ENCODE measurements at places on chromosomes 7 and 10.

GRCh38 chr7:141209454-141209853 lies 135.6 kb downstream of the TMEM178B start:
- no peak for DNase-seq

GRCh38 chr10:78997635-78998618 lies 70.8 kb upstream of the ZMIZ1 start:
- no peak for DNase-seq

DNA sequence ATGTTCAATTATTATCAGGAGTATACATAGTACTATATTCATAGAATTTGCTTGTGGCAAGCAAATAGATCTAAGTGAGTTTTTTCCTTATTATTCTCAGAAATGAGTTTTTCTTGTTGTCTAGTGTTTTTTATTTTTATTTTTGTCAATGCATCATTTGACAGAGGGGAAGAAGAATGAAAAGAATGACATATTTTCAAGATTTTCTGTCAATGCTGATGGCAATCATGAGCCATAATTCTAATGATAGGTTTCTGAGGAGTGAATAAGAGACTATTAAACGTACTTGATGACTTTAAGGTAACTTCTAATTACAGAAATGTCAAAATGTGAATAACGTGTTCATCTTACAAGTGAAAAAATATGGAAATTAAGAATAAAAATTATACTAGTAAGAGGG lies 144.6 kb upstream of the CSTF2T start:
- DNase-seq: no peak

DNA sequence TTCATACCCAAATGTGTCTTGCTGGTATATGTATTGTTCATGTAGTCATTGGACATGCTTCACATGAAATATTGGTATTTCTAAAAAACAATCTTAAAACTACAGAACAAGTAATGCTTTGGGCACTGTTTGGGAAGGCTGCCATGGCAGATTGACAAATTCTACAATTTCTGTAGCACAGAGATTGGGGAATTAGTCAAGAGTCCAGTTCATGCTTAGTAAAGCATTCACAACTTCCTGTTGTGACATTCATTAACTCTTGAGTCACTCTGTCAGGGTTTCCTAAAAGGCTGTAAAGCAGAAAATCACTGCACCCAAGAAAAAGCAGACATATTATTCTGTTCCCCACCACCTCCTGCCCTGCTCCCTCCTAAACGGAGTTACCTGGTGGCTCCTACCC lies 398.9 kb downstream of the PHTF2 start:
- DNase-seq: no peak

GRCh38 chr7:108448584-108449505 lies 7.4 kb downstream of the NRCAM start:
- DNase-seq: no peak

DNA sequence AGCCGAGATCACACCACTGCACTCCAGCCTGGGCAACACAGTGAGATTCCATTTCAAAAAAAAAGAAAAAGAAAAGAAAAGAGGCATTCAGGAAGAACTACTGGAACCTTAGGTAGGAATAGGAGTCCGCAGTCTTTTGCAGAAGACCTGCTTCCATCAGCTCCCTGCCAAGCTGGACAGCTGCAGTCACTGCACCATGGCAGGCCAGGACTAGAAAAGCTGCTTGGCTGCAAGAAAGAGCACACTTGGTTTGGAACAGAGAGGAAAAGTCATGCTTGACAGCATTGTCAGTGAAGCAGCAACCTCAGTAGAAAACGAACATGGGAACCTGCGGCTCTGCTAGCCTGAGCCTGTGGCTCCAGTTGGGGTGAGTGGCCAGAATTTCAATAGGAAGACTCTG lies 104.3 kb downstream of the MARCHF5 start:
- no peak for DNase-seq

DNA sequence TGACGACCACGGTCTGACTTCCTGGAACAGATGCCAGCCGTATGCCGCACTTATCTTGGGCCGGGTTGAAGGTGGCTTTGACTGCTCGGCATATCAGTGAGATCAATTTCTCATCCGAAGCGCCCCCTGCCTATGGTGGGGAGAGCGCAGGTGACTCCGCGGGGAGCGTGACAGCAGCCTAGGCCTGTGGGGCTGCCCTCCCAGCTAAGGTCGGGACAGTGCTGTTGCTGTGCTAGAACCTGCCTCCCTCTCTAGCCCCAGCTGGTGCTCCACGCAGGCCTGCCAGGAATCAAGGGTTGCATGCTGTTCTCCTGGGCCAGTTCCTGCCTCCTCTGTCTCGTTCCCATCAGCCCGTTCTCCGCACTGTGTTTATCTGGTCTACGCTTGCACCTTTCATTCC lies 49.8 kb downstream of the PODXL start:
- no peak for DNase-seq

GRCh38 chr7:68020102-68020501 lies 1023.5 kb downstream of the TYW1 start:
- DNase-seq: no peak

DNA sequence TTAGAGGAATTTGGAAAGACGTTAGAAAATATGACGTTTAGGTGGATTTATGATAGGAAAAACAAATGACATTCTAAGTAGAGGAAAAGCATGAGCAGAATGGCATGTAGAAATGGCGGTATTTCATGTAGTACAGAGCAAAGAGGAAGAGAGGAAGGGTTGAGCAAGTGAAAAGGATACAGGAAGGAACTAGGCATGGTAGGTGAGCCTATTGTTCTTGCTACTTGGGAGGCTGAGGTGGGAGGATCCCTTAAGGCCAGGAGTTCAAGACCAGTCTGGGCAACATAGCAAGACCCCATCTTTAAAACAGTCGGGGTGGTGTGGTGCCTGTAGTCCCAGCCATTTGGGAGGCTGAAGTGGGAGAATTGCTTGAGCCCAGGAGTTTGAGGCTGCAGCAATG lies 1.2 kb downstream of the GTPBP10 start:
- DNase-seq: no peak

DNA sequence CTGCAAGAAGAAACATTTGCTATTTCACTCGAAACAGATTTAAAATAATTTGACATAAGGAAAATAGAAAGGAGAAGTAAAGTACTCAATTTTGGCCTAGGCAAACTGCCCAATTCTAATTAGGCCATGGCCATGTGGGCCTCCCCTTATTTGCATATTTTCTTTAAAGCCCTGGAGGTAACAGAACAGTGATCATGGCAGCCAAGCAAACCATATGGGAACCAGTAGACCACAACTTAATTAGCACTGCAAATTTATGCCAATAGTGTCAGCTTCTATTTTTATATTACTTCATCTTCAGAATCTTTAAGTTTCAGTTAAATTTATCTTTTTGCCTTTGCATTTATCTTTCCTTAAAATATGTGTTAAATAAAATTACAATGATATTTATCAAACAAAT lies 63.3 kb upstream of the THSD7A start:
- no peak for DNase-seq

- no peak for DNase-seq
Observed at GRCh38 chr7:86664486-86664885, 20.8 kb downstream of the GRM3 start.

- no peak for DNase-seq
Observed at GRCh38 chr7:130909881-130910672, 176.1 kb upstream of the KLF14 start.

DNA sequence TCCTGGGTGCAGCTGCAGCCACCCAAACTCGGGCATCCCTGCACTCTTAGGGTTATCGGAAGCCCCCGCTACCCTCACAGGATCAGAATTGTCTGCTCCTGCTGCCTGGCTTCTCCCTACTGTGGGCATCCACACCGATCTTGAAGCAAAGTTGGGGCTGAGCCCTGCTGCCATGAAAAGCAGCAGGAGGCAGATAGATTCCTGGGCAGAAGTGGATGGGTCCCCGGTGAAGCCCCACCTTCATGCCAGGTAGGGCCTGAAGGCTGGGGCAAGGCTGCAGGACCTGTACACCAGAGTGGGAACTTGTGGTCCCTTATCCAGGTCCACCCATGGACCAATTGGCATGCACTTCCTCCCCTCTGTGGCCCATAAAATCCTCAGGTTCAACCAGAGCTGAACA lies 922.6 kb upstream of the KCND2 start:
- no peak for DNase-seq

GRCh38 chr10:11631890-11632587 lies 20.6 kb upstream of the USP6NL start:
- DNase-seq: no peak

DNA sequence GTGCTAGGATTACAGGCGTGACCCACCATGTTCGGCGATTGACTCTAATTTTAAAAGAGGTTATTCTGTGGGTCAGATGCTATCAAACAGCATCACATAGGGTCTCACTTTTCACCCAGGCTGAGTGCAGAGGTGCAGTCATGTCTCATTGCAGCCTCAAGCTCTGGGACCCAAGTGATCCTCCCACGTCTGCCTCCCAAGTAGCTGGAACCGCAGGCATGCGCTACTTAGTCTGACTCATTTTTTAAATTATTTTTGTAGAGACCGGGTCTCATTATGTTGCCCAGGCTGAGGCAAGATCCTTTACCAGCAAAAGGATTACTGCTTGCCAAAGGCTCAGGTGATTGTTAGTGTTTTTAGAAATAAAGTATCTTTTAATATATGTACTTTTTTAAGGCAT lies 42.9 kb upstream of the STOX1 start:
- DNase-seq: no peak

- no peak for DNase-seq
Observed at GRCh38 chr10:104077663-104078151, 8.0 kb downstream of the COL17A1 start.

DNA sequence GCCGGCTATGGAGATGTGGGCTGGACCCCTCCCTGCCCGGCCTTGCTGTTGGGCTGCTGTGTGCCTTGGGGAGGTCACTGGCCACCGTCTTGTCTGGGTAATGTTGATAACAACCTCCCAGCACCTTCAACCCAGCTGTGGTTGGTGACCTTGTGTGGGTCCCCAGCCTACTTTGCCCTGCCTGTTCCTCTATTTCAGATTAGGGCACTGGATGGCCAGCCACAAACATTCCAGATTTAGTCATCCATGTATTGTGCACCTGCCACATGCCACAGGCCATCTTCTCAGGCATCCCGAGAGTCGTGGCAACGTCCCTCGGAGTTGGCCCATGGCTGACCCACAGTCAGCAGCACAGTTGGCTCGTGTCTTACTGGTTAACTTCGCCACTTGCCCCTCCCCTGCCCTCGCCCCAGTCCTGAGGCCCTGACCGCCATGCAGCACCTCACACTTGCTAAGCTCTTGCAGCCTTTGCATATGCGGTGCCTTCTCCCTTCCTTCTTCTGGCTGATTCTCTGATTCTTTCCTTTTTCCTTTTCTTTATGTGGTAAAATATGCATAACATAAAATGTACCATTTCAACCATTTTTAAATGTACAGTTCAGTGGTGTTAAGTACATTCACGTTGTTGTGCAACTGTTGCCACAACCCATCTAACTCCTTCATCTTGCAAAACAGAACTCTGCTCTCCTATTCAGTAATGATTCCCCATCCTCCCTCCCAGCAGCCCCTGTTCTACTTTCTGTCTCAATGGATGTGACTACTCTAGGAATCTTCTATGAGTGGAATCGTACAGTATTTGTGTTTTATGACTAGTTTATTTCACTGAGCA lies 60.6 kb downstream of the PRF1 start:
- DNase-seq: no peak

- no peak for DNase-seq
Observed at GRCh38 chr7:8114175-8114574, 145.6 kb downstream of the GLCCI1 start.

- no peak for DNase-seq
Observed at GRCh38 chr10:121478556-121478955, 119.7 kb downstream of the FGFR2 start.

DNA sequence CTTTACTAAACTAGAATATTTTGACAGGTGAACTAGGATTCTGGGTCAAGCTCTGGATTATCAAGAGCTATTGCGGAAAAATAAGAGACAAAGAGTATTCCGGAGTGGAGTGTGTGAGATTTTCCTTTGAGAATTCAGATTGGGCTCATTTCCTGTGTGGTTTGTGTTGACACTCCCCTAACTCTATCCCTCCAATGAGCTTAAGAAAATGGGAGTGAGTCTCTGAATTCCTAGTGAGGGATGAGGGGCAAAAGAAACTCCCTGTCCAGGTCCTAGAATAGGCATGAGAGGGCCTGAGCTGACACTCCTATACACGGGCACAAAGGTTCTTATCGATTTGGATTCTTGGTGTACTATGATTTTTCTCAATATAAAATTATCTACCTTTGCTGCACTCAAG lies 10.2 kb downstream of the KLF14 start:
- DNase-seq: no peak

DNA sequence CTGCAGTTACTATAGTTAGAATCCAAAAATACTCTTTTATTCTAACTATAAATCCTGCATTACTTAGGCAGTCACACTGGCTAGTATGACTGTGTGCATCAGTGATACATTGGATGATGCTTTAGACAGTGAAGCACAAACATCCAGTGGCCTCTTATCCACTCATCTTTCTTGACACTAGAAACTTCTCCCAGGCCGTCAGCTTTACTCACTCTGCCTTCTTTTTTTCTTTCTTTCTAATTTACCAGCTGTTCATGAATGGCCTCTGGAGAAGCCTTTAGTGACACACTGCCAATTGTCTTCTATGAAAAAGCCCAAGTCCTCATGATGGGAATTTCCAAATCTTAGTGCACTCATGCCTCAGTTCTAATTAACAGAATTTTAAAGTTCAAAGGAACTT lies 26.2 kb upstream of the C10orf90 start:
- DNase-seq: no peak

GRCh38 chr7:143988976-143989745 lies 11.0 kb upstream of the OR6B1 start:
- DNase-seq: no peak

DNA sequence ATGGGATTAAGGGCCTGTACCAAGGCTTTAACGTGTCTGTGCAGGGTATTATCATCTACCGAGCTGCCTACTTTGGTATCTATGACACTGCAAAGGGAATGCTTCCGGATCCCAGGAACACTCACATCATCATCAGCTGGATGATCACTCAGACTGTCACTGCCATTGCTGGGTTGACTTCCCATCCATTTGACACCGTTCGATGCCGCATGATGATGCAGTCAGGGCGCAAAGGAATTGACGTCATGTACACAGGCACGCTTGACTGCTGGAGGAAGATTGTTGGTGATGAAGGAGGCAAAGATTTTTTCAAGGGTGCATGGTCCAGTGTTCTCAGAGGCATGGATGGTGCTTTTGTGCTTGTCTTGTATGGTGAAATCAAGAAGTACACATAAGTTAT lies 18.2 kb downstream of the LSM5 start:
- DNase-seq: no peak

All from cerebellar nuclear complex (tissue), 1 donor.